ENCODE measurements at places on chromosomes 1 and 21. TPM values are rescaled to one million over a fixed set of nuclear protein-coding genes. Genes with fewer than 3 reads are reported as not detected.

- no peak for DNase-seq
Observed at GRCh38 chr21:43191521-43191920, 22.7 kb downstream of the CRYAA start.

GRCh38 chr1:237811633-237812032 lies 79.1 kb downstream of the ZP4 start:
- no peak for DNase-seq

DNA sequence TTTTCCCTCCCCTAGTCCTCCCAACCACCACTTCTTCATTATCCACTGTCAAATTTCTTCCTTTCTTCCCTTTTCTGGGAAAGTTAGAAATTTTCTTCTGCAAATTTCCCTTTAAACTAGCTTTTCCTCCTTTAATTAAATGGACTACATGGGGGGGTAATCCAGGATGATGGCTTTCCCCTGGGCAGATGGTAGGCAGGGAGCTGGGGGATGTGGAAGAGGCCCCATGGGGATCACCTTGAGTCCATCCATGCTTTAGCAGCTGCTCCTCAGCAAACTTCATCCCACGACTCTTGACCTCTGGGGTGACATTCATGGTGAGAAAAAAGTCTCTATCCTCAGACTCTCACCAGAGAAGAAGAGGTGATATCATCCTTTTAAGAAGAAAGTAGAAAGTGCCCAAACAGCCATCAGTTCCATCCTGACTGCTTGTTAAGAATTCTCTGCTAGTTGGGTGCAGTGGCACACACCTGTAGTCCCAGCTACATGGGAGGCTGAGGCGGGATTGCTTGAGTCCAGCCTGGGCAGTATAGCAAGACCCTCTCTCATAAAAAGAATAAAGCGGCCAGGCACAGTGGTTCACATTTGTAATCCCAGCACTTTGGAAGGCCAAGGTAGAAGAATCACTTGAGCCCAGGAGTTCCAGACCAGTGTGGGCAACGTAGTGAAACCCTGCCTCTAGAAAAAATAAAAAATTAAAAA lies 2.4 kb downstream of the GPATCH4 start:
- no peak for DNase-seq

- DNase-seq = peak; percentile 19
Observed at GRCh38 chr1:246503341-246503740, 3.7 kb downstream of the SMYD3 start.

Gene SYPL2
- total RNA-seq = 61.5 TPM
